ENCODE measurements at places on chromosomes 1 and 21. TPM values are rescaled to one million over a fixed set of nuclear protein-coding genes. Genes with fewer than 3 reads are reported as not detected.

Gene HCRTR1
- total RNA-seq, result not detected

DNA sequence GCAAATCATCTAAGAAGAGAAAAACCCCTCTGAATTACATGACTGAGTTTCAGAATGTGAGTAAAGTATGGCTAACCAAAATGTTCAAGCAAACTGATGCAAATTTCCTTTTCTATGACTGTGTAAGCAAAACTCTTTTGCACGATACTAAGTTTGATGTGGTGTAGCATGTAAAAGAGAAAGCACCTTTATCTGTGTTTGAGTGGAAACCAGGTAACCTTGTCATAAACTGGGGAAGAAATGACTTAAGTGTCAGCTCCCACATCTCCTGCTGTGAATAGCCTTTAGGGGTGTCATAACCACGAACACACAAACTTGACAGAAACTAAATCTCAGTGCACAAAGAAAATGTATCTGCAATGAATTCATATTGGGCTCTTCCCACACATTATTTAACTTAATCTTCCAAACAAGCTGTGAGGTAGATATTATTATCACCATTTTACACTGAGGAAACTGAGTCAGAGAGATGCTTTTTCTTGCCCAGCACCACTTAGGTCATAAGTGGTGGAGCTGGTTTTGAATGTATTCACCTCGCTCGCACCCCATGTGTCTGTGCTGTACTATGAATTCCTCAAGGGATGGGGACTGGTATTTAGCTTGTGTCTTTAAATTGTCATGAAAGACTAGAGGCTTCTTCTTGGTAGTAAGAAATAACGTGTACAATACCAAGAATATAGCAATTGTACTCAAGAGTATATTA is 32.9 kb upstream of the IL12RB2 start:
- no peak for DNase-seq
- H3K4me3 ChIP-seq, result no peak overlapping the region
- H3K27ac ChIP-seq, result no peak overlapping the region
- H3K36me3 ChIP-seq, result no peaks in the 10 kb centered on the region
- no peaks in the 10 kb centered on the region for H3K27me3 ChIP-seq

GRCh38 chr1:226603022-226603857 is 54.7 kb downstream of the STUM start:
- no peak overlapping the region for H3K4me3 ChIP-seq
- H3K27me3 ChIP-seq, result peaks cover 24% of the 10 kb centered on the region
- no peak overlapping the region for H3K27ac ChIP-seq
- DNase-seq, result no peak
- H3K4me1 ChIP-seq, result no peaks in the 10 kb centered on the region
- H3K36me3 ChIP-seq, result no peaks in the 10 kb centered on the region

Gene GNG12
- 8.9 TPM for total RNA-seq

Gene RRP1
- 30.9 TPM for total RNA-seq

GRCh38 chr1:87331365-87332241 is 2.9 kb downstream of the LMO4 start:
- peak overlapping the region; percentile 99 for H3K27ac ChIP-seq
- DNase-seq, result peak; percentile 70
- H3K4me1 ChIP-seq, result peaks cover 44% of the 10 kb centered on the region
- peak overlapping the region; percentile 86 for H3K4me3 ChIP-seq
- H3K27me3 ChIP-seq, result no peaks in the 10 kb centered on the region

Gene FOXO6
- 2.8 TPM for total RNA-seq

- no peaks in the 10 kb centered on the region for H3K27me3 ChIP-seq
- no peaks in the 10 kb centered on the region for H3K36me3 ChIP-seq
- no peak for DNase-seq
- H3K4me3 ChIP-seq, result no peak overlapping the region
Observed at GRCh38 chr1:89607156-89607555, 25.8 kb upstream of the LRRC8C start.

DNA sequence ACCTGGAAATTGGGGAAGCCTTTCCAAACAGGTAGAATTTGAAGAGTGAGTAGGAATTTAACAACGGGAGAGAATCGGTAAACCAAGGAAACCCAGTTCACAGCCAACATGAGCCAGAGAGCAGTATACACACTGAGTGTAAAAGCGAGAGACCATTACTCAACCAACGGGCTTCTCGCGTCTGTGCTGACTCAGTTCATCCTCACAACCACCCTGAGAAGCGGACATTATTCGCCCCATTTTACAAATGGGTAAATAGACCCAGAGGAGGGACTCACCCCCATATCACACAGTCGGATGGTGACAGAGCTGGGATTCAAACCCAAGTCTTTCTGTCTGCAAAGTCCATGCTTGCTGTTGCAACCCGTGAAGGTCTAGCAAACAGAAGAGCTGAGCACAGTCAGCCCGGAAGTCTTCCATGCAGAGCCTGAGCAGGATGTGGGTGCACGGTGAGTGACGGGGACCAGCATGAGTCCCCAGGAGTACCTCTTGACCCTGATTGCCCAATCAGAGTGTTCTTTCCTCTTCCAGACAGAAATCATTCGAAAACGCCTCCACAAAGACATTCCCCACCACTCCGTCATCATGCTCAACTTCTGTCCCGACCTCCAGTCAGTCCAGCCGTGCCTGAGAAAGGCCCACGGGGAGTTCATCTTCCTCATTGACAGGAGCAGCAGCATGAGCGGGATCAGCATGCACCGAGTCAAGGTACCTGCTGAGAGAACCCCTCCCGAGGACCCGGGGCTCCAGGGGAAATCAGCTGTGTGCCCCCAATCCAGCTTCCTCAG is 32.3 kb downstream of the VWA5B1 start:
- no peak overlapping the region for H3K4me3 ChIP-seq
- H3K4me1 ChIP-seq, result peaks cover 5% of the 10 kb centered on the region
- H3K27me3 ChIP-seq, result peaks cover 69% of the 10 kb centered on the region

GRCh38 chr1:154895798-154896197 is 25.7 kb upstream of the KCNN3 start:
- H3K4me3 ChIP-seq, result no peak overlapping the region
- peak overlapping the region; percentile 22 for H3K27ac ChIP-seq
- no peaks in the 10 kb centered on the region for H3K4me1 ChIP-seq

- no peaks in the 10 kb centered on the region for H3K27me3 ChIP-seq
- no peak overlapping the region for H3K27ac ChIP-seq
- H3K36me3 ChIP-seq, result no peaks in the 10 kb centered on the region
- no peak for DNase-seq
- peaks cover 44% of the 10 kb centered on the region for H3K4me1 ChIP-seq
Observed at GRCh38 chr1:85228972-85229371, 28.2 kb upstream of the SYDE2 start.

GRCh38 chr1:89894210-89895201 is 73.7 kb downstream of the LRRC8D start:
- H3K27ac ChIP-seq, result peak overlapping the region; percentile 65
- H3K36me3 ChIP-seq, result peaks cover 7% of the 10 kb centered on the region
- DNase-seq, result no peak
- H3K27me3 ChIP-seq, result no peaks in the 10 kb centered on the region
- no peak overlapping the region for H3K4me3 ChIP-seq

GRCh38 chr1:246329900-246330299 is 177.2 kb downstream of the SMYD3 start:
- no peak overlapping the region for H3K27ac ChIP-seq
- no peak overlapping the region for H3K4me3 ChIP-seq
- H3K36me3 ChIP-seq, result peaks cover 14% of the 10 kb centered on the region

Gene LCE3D
- not detected for total RNA-seq
